Lower lobe of right lung (tissue), 2 donors: ENCODE measurements at places on chromosomes 5 and 9. TPM values are rescaled to one million over a fixed set of nuclear protein-coding genes. Genes with fewer than 3 reads are reported as not detected.

SLC4A9 gene
- total RNA-seq: 0.32 TPM

SPATA31A3 gene
- total RNA-seq: not detected

FBLL1 gene
- not detected for total RNA-seq

RNF183 gene
- total RNA-seq: not detected

ANKRD20A1 gene
- 1.7 TPM for total RNA-seq
